Hematopoietic multipotent progenitor cell (in vitro differentiated cells): ENCODE measurements at places on chromosomes 4 and X. TPM values are rescaled to one million over a fixed set of nuclear protein-coding genes. Genes with fewer than 3 reads are reported as not detected.

Gene CYP2U1
- 4.3 TPM for total RNA-seq

Gene F8A2
- total RNA-seq = not detected

Gene ESX1
- total RNA-seq = not detected

Gene KLHL4
- total RNA-seq = under 0.01 TPM

Gene CCDC110
- total RNA-seq = not detected

Gene NAT8L
- total RNA-seq = 0.81 TPM

Gene PABPC1L2B
- not detected for total RNA-seq

Gene PCSK1N
- 1.1 TPM for total RNA-seq

Gene CCDC158
- not detected for total RNA-seq

Gene NHSL2
- total RNA-seq = 14.8 TPM
